ENCODE measurements at places on chromosomes 12 and 14.
A peak's percentile ranks its signal among the peaks of the same experiment; 100 is the strongest.

DNA sequence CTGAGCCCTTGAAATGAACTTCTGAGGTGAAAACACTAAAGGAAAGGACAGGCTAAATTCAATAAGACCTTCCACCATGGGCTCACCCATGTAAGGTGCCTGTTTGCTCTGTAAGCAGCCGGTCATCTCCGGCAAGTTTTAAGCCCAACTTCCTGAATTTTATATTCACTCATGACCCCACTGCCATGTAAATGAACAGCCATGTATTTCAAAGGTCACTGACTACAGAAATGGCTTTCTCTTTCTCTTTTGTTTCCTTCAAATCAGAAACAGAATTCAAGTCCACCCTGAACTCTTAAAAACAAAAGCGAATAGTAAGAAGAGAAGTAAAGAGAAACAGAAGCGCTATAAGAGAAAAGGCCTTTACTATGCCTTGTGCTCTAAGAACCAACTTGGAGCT lies 61.7 kb upstream of the OVCH1 start:
- no peak for DNase-seq

- peak; percentile 79 for DNase-seq
Observed at GRCh38 chr14:103546652-103547454, 15.6 kb downstream of the BAG5 start.

GRCh38 chr12:11801643-11802042 lies 152.2 kb downstream of the ETV6 start:
- DNase-seq, result no peak

DNA sequence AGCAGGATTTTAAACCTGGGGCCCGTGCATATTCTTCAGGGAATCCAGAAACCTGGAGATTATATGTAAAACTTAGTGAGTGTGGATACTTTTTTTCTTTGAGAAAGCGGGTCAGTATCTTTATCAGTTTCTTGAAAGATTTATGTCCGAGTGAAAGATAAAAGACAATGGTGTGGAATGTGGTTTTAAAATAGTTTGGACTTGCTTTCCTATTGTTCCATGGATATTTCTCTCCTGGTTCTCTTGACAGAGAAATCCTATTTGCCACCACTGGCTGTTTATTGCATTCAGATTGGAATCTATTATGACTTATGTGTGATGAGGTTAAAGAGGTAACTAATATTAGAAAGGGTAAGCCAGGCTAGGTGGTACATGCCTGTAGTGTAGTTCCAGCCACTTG lies 27.4 kb downstream of the KTN1 start:
- no peak for DNase-seq

DNA sequence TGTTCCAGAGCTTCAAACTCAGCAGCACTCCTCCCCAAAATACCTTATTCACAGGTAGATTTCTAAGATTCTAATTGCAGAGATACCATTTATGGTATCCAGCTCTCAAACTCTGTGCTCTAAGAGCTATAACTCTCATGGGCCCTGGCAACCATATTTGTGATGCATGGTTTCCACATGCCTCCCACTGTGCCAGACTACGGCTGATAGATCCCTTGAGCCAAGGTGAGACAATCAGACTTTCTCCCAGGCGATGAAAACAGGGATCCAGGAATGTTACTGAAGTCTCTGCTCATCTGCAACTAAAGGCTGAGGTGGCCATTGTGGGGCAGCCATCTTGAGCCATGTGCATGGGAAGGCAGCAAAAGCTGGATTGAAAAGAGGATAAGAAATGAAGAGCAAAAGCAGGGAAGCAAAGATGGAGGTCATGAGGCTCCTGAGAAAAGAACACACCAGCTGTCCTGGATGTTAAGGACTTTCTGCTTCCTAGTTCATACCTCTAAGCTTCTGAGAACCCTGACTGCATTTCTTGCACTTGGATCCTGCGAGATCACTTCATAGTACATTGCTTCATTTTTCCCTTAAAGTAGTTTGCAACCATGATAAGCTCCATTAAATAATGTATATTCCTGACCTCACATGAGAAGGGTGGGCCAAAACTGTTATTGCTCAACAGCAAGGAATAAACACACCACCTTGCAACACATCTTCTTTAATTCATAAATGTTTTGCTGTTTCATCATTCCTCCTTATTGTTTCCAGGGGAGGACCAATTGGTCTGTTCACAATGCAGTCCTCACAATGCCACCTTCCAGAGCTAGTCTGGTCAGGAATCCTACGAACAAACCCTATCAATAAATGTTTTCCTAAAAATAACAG lies 5.4 kb downstream of the EGLN3 start:
- no peak for DNase-seq

GRCh38 chr12:67275380-67275913 lies 6.3 kb downstream of the CAND1 start:
- no peak for DNase-seq

GRCh38 chr12:55932551-55932910 lies 1.6 kb downstream of the DGKA start:
- DNase-seq, result peak; percentile 55

DNA sequence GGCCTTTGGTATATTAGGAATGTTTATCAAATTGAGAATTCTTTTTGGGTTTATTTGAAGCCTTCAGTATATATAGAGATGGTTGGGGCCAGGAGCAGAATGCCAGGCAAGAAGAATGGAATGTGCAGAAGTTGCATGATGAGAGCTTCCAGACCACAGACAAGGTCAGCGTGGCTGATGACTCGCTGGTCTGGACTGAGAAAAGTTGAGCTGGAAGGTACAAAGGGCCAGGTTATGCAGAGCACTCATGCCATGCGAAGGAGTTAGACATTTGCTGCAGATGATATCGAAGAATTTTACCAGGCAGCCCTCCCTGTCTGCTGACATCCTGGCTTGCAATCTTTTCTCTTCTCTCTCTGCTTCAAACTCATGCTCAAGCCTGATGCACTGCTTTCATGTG lies 196.2 kb upstream of the ARHGAP5 start:
- no peak for DNase-seq

DNA sequence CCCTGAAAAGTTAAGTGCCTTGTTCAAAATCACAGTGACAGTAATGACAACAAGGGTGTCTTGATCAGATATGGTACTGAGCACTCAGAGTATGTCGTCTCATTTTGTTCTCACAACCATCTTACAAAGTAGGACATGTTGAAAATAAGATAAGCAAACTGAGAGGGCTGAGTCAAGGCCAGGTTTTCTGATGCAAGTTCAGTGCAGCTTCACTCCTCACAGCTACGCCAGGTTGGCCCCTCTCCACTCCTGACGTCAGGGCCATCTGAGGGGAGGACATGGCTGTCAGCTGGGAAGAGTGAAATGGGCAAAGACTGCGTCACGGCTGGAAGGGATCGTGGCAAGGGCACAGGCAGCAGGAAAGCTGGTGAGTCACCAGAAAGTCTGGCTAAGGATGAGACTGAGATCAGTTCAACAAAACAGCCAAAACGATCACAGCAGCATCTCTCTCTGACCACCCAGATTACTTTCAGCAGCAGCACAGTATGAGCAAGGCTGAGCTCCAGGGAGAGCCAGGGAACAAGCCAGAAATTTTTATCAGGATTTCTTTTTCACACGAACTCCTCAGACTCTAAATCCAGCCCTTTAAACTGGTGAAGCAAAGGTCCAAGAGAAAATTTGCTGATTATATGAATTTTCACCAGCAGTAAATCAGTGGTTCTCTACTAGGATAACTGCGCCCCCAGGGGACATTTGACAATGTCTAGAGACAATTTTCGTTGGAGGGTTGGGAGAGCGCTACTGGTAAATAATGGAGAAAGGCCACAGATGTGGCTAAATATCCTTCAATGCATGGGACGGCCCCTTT lies 297.9 kb upstream of the AMIGO2 start:
- DNase-seq, result no peak

DNA sequence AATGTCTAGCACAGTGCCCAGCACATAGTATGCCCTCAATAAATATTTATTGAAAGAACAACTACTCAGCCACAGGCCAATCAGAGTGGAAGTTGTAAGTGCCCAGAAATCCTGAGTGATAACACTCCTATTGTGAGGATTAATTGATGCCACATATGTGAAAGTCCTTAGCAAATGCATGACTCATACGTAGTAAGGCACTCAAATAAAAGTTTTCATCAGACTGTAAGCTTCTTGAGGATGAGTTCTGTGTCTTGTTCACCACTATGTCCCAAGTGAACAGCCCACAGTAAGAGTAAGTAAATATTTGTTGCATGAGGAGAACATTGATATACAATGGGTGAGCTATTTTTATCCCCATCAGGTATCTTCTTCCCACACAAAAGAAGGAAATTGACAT lies 24.7 kb upstream of the ANO6 start:
- no peak for DNase-seq

GRCh38 chr12:49942921-49943624 lies 7.5 kb upstream of the AQP2 start:
- DNase-seq, result no peak

DNA sequence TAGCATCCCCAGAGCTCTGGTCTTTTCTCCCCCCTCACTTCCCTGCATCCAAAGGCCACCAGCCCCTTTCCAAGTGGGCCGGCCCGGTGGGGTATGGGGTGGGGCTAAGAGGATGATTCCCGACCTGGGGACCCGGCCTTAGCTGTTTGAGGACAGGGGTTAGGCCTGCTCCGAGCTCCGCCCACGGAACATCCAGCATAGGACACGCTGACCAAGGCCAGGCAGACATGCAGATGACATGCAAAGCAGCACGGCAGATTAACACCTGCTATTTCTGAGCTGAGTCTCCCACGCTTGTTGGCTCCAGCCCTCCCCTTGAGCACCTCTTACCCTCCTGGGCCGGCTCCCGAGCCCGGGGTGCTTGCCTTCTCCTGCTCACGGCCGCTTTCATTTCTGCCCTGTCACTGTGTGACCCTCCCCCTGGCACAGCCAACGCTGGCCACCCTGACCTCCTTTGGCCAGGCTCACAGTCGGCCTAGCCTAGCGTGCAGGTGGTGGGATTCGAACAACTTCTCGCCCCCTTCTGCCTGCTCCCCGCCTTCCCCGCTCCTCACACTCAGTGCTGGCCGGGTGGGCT lies 40.2 kb downstream of the TEAD4 start:
- DNase-seq, result no peak

- no peak for DNase-seq
Observed at GRCh38 chr14:100806386-100806785, 19.5 kb upstream of the MEG3 start.

DNA sequence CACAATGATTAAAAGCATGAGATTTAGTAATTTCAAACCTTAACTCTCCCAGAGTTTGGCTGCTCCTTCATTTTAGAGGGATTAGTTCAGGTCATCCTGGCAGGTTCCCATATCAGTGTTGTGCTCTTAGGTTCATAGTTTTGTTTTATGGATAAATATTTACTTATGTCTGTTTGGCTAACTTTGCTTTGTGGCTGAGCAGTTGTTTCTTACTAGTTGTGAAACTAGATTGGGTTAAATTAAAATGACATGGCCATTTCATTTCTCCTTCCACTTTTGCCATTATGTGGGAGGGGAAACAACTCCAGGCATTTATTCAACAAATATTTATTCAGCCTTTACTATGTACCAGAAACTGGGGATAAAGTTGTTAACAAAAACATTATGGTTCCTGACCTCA lies 158.8 kb downstream of the TMTC3 start:
- no peak for DNase-seq

Data from activated naive CD4-positive, alpha-beta T cell treated with anti-CD3 and anti-CD28 coated beads, Interleukin-2, amount 50 U/mL, for 16 hours (primary cell).